Chondrocyte (in vitro differentiated cells): ENCODE measurements at places on chromosomes 5 and 9. TPM values are rescaled to one million over a fixed set of nuclear protein-coding genes. Genes with fewer than 3 reads are reported as not detected.

DNA sequence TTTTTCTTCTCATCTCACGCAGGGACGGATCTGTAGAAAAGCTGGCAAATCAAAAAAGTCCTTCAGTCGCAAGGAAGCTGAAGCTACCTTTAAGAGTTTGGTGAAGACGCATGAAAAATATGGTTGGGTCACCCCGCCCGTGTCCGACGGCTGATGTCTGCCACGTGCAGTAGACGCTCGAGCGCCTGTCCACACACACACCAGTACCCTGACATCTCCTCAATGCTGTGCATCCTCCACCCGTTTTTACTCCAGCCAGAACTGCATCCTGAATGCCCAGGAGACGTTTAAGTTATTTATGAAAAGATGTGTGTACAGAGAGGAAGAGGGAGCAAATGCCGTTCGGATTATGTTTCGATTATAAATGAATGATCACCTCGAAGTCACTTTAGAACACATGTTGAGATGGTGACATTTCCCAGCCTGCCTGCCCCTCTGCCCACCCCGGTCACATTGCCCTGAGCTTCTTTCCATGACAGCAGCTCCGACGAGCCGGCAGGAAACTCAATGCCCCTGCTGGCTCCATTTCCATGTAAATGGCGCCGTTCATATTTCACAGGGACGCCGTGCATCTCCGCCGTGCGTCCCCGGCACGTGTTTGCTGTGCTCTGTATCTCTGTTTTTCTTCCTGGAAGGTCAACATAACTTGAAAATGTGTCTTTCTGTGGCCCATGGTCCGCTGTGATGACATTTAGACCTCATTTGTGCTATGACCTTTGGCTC, 42.7 kb downstream of the UBE2QL1 start:
- H3K4me3 ChIP-seq: no peak overlapping the region
- DNase-seq: no peak
- no peak overlapping the region for H3K27ac ChIP-seq
- no peaks in the 10 kb centered on the region for H3K36me3 ChIP-seq

The STKLD1 gene
- total RNA-seq: 1.2 to 1.9 TPM (median 1.8 TPM) in 3 replicates

The SYNPO gene
- total RNA-seq: 156 to 198 TPM (median 195 TPM) in 3 replicates

DNA sequence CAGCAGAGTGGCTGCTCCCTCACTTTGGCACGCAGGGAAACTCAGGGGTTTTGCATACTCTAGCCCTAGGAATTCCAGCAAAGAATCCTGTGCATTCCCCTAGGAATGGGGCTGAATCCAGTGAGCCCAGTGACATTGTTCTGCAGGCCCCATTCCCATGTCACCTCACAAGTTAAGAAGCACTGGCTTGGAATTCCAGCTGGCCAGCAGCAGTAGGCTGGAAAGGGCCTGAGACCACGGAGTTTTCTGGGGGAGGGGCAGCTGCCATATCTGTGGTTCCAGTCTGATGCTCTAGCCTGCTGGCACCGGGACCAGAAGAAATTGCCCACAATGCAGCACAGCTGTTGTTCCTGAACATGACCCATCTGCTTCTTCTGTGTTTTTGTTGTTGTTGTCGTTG, 217.6 kb upstream of the DMRTA1 start:
- no peak overlapping the region for H3K4me3 ChIP-seq
- no peak for DNase-seq
- peaks cover 22% of the 10 kb centered on the region for H3K36me3 ChIP-seq
- H3K27me3 ChIP-seq: no peaks in the 10 kb centered on the region

The PCDHB7 gene
- total RNA-seq: 1.1 to 2.5 TPM (median 1.2 TPM) in 3 replicates

The TNC gene
- 61.3 to 179 TPM (median 64.1 TPM) in 3 replicates for total RNA-seq

GRCh38 chr9:37432020-37432419, 9.5 kb downstream of the GRHPR start:
- H3K27ac ChIP-seq: peak overlapping the region; percentile 68
- no peak for DNase-seq
- no peaks in the 10 kb centered on the region for H3K27me3 ChIP-seq

The POU5F2 gene
- 0.45 to 0.92 TPM (median 0.62 TPM) in 3 replicates for total RNA-seq

The TMEFF1 gene
- total RNA-seq: 1.3 to 3.1 TPM (median 3.0 TPM) in 3 replicates

GRCh38 chr5:1983401-1983800, 100.7 kb upstream of the IRX4 start:
- no peak for DNase-seq
- H3K4me1 ChIP-seq: no peaks in the 10 kb centered on the region
- peaks cover 10% of the 10 kb centered on the region for H3K27me3 ChIP-seq
- H3K36me3 ChIP-seq: no peaks in the 10 kb centered on the region
- H3K27ac ChIP-seq: no peak overlapping the region

The SPOCK1 gene
- total RNA-seq: 125 to 201 TPM (median 127 TPM) in 3 replicates

DNA sequence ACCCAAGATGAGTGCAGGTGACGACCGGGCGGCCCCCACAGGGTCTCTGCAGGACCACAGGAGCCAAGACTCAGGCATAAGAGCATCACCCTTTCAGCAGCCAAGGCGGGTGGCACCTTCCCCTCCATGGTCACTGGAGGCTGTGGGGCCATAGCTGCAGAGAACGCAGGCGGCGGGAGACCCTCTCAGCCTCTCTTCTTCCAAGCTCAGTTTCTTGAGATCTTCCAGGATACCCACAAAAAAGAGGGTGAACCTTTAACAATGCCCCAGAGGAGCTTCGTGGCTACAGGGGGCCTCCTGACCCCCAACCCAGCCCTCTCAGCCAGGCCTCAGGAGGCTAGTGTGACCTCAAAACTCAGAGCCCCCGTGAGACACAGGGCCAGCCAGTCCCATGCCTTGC, 5.8 kb upstream of the TBC1D9B start:
- peak; percentile 77 for DNase-seq
- H3K4me3 ChIP-seq: no peak overlapping the region
- peaks cover 8% of the 10 kb centered on the region for H3K4me1 ChIP-seq
- H3K27me3 ChIP-seq: no peaks in the 10 kb centered on the region

GRCh38 chr5:113617191-113617796, 103.8 kb downstream of the YTHDC2 start:
- H3K27ac ChIP-seq: no peak overlapping the region
- H3K4me3 ChIP-seq: no peak overlapping the region
- peak; percentile 91 for DNase-seq

DNA sequence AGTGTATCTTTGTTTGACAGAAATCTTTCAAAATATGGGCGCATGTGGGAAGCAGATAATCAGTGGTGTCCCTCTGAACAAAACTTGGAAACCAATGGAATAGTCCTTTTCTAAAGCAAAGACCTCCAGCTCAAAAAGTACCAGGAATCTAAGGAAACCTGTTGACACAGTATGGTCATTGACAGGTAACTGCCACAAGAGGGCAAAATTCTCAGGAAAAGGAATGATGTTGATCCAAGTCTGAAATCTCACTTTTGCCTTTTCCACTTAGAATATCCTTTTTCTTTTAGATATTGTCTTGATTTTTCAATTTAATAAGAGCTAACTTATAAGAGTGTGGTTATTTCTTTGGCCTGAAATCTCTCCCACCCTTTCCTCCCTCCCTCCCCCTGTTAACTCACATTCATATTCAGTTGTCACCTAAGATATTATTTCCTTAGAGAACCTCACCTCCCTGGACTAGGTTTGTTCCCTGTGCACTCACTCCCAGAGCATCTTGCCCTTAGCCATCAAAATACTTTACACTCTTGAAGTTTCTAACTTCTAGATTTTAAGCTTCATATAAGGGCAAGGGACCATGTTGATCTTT, 59.0 kb upstream of the BARX1 start:
- H3K4me3 ChIP-seq: no peak overlapping the region
- no peaks in the 10 kb centered on the region for H3K36me3 ChIP-seq
- peaks cover 41% of the 10 kb centered on the region for H3K4me1 ChIP-seq
- H3K27ac ChIP-seq: no peak overlapping the region
- no peaks in the 10 kb centered on the region for H3K27me3 ChIP-seq

DNA sequence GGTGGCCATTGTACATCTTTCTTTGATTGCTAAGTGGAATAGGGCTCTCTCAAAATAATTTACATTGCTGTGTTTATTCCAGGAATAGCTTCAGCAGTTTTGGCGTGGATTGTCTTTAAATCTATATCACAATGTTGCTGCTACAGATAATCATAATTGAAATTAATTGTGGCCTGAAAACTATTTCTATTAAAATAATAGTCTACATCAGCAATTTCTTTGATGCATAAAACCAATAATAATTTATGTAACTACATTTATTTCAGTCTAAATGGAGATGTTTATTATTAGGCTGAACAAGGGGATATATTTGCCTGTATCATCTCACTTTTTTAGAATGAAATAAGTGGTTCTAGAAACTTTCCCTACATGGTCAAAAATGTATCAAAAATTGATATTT, 456.0 kb upstream of the CTNND2 start:
- DNase-seq: no peak
- H3K27me3 ChIP-seq: no peaks in the 10 kb centered on the region
- H3K4me1 ChIP-seq: peaks cover 24% of the 10 kb centered on the region
- no peak overlapping the region for H3K27ac ChIP-seq

The ANKRA2 gene
- 14.9 to 19.2 TPM (median 18.9 TPM) in 3 replicates for total RNA-seq

The PITX1 gene
- 0.18 TPM in 1 of 3 replicates, not detected in the others for total RNA-seq

DNA sequence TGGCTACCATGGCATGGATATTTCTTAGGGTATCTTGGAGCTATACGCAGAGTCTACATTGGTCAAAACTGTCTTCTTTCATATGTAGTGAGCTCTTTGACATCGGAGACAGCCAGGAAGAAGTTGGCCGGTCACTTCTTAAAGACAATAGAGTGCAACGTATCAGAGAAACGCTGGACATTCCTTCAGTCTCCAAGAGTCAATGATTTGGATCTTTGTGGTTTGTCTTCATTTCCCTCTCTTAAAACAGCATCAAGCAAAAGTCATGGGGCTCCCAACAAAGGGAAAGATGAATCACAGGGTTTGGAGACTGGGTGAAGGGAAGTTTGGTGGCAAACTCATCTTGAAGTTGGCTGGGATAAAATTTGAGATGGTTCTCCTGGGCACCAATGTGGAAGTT, 320.1 kb downstream of the AGTPBP1 start:
- H3K27ac ChIP-seq: no peak overlapping the region
- no peak for DNase-seq
- H3K4me3 ChIP-seq: no peak overlapping the region
- no peaks in the 10 kb centered on the region for H3K36me3 ChIP-seq
- H3K4me1 ChIP-seq: peaks cover 25% of the 10 kb centered on the region

- H3K27ac ChIP-seq: peak overlapping the region; percentile 70
- DNase-seq: no peak
- no peak overlapping the region for H3K4me3 ChIP-seq
- peaks cover 39% of the 10 kb centered on the region for H3K4me1 ChIP-seq
These were observed 16.3 kb upstream of the DAB2 start for GRCh38 chr5:39440958-39441624.

DNA sequence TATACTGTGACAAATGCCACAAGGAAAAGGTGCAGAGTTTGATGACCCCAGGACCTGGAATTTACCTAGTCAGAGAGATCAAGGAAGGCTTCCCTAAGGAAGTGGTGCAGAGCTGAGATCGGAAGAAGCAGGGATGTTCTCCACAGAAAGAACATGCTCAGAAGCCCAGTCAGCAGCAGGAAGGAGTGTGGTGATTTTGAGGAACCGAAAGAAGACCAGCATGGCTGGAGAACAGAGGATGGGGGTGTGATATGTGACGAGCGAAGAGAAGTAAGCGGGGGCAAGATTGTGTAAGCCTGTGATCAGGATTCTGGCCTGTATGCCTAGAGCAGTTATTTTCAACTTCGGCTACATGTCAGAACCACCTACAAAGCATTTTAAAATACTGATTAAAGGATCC, 18.7 kb upstream of the PIK3R1 start:
- DNase-seq: no peak
- peaks cover 2% of the 10 kb centered on the region for H3K27me3 ChIP-seq
- no peak overlapping the region for H3K4me3 ChIP-seq
- H3K4me1 ChIP-seq: peaks cover 24% of the 10 kb centered on the region
- no peak overlapping the region for H3K27ac ChIP-seq

GRCh38 chr9:113604393-113604792, 140.9 kb downstream of the RGS3 start:
- H3K27me3 ChIP-seq: no peaks in the 10 kb centered on the region
- H3K4me3 ChIP-seq: no peak overlapping the region
- peaks cover 36% of the 10 kb centered on the region for H3K4me1 ChIP-seq
- no peak overlapping the region for H3K27ac ChIP-seq
- DNase-seq: peak; percentile 36

The FBN2 gene
- 303 to 524 TPM (median 311 TPM) in 3 replicates for total RNA-seq

The TLX3 gene
- total RNA-seq: not detected in 3 replicates

GRCh38 chr9:99931155-99931840, 24.8 kb downstream of the STX17 start:
- peaks cover 17% of the 10 kb centered on the region for H3K36me3 ChIP-seq
- H3K4me1 ChIP-seq: peaks cover 9% of the 10 kb centered on the region
- peak overlapping the region; percentile 68 for H3K27ac ChIP-seq
- no peaks in the 10 kb centered on the region for H3K27me3 ChIP-seq

The IFNK gene
- not detected in 3 replicates for total RNA-seq

- H3K27me3 ChIP-seq: no peaks in the 10 kb centered on the region
- no peaks in the 10 kb centered on the region for H3K36me3 ChIP-seq
- no peak overlapping the region for H3K4me3 ChIP-seq
- no peak overlapping the region for H3K27ac ChIP-seq
- no peaks in the 10 kb centered on the region for H3K4me1 ChIP-seq
These were observed 13.9 kb upstream of the CDK5RAP2 start for GRCh38 chr9:120593955-120594277.

The PCDHGB6 gene
- 52.4 to 64.2 TPM (median 56.8 TPM) in 3 replicates for total RNA-seq

The CDH9 gene
- total RNA-seq: not detected in 3 replicates

DNA sequence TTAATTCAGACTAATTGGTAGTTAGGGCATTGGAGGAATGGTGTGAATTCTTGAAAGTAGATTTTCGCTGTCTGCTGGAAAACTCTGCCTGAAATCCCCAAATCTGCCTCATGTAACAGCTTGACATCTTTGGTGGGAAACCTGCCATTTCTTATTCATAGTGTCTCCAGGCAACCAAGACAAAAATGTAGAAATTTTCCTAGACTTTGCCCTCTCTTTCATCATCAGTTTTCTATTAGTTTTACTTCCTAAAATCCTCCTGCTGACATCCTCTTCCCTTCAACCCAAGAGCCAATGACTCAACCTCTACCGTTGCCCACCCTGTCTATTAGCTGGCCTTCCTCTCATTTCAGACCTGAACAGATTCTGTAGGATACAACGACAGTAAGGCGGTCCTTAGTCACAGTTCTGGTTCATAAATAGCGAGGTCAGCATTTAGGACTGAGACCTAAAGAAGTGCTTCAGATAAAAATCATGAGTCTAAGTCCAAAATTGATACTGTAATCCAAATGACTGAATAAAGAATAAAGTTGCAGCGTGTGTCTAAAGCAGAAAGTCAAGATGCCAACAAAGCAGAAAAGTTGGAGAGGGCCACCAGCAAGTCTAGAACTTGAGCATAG, 133.9 kb downstream of the MUSK start:
- no peak for DNase-seq
- no peak overlapping the region for H3K4me3 ChIP-seq
- peaks cover 21% of the 10 kb centered on the region for H3K4me1 ChIP-seq
- no peaks in the 10 kb centered on the region for H3K27me3 ChIP-seq
- H3K27ac ChIP-seq: peak overlapping the region; percentile 76
- no peaks in the 10 kb centered on the region for H3K36me3 ChIP-seq

The NKD2 gene
- total RNA-seq: not detected in 3 replicates

The SLC36A1 gene
- 49.7 to 67.8 TPM (median 50.0 TPM) in 3 replicates for total RNA-seq

- H3K4me1 ChIP-seq: peaks cover 12% of the 10 kb centered on the region
- DNase-seq: no peak
- no peak overlapping the region for H3K27ac ChIP-seq
- H3K27me3 ChIP-seq: no peaks in the 10 kb centered on the region
- no peak overlapping the region for H3K4me3 ChIP-seq
- peaks cover 2% of the 10 kb centered on the region for H3K36me3 ChIP-seq
These were observed 47.3 kb downstream of the UHRF2 start for GRCh38 chr9:6460189-6460768.
